ENCODE measurements at places on chromosomes 7 and 10.

GRCh38 chr10:99761365-99761764 is 21.1 kb upstream of the ABCC2 start:
- no peak for DNase-seq

GRCh38 chr10:121796342-121796741 is 131.5 kb downstream of the ATE1 start:
- no peak for DNase-seq

DNA sequence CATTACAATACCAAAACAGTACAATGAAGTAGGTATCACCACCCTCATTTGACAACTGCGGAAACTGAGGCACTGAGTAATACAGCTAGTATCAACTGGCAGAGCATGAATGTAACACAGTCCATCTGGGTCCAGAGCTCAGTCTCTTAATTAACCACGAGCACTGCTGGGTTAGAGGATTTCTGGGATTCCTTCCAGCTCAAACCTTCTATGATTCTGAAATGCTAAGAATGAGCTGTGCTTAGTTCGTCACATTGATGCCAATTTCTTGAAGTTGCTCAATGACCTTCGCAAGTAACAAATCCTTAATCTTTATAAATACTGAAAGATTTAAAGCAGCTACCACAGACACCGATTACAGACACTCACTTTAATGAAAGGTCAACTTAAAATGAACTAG is 62.5 kb downstream of the SGMS1 start:
- no peak for DNase-seq

- DNase-seq: no peak
These were observed 86.6 kb upstream of the C7orf33 start for GRCh38 chr7:148503900-148504487.

DNA sequence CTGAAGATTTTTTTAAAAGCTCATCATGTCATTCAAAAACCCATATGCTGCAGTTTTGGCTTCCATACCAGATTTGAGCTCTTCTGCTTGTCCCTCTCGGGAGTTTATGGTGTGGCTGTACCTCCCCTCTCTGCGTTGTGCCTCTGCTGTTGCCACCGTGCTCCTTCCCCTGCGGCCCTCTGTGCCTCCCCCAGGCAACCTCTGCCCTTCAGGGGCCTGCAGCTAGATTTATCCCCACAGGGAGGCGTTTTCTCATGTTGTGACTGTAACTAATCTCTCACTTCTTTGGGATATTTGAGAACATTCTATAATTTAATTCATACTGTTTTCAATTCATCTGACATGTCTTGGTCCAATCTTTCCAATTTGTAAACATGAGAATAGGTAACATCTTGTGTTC is 52.7 kb downstream of the TASOR2 start:
- DNase-seq: no peak

- no peak for DNase-seq
These were observed 28.9 kb upstream of the ECHDC3 start for GRCh38 chr10:11713186-11713743.

GRCh38 chr7:38374507-38374906 is 101.1 kb upstream of the TARP start:
- DNase-seq: peak; percentile 67

GRCh38 chr7:8500286-8500685 is 66.9 kb downstream of the NXPH1 start:
- DNase-seq: no peak

DNA sequence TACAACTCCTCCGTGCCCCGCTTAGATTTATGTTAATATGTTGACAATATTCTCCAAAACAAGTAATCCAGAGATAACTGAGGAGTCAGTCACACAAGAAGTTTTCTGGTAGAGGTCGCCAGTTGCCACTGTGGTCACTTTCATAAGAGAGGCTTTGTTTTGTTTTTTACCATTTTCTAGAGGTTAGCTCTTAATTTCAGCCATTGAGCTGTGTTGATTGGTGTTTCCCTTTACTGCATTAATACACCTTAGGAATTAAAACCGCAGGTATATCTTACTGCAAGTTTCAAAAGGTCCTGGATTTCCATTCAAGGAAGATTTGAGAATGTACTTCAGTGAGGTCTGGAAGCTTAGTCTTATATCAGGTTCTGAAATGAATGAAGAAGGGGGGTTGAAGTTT is 3.5 kb downstream of the BMI1 start:
- DNase-seq: no peak

GRCh38 chr10:49167425-49168170 is 20.6 kb downstream of the TMEM273 start:
- DNase-seq: no peak

Data from effector CD4-positive, alpha-beta T cell (primary cell).